Tibial artery (tissue), 4 donors: ENCODE measurements at places on chromosomes 7 and 10.

GRCh38 chr7:92835851-92836488 is 403 bp downstream of the CDK6 start:
- peak; percentile 21 for DNase-seq

GRCh38 chr7:149075286-149075685 is 15.2 kb downstream of the ZNF786 start:
- DNase-seq = no peak

DNA sequence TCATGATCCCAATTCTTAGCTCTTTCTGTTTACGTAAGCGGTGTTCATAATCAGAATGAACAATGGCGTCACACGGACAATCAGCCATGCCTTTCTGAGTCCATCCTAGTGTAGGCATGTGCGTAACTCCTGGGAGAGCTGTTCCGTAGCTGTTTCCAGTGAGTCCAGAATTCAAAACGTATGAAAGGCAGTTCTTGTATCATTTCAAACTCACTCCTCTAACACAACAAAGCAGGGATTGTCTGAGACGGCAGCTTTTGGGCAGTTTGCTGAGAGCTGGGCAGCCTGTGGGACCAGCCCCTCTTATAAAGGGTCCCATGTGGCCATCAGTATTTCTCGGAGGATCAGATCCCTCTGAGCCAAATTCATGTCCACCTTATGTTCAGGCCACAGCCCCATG is 43.4 kb downstream of the PSPH start:
- DNase-seq = no peak

DNA sequence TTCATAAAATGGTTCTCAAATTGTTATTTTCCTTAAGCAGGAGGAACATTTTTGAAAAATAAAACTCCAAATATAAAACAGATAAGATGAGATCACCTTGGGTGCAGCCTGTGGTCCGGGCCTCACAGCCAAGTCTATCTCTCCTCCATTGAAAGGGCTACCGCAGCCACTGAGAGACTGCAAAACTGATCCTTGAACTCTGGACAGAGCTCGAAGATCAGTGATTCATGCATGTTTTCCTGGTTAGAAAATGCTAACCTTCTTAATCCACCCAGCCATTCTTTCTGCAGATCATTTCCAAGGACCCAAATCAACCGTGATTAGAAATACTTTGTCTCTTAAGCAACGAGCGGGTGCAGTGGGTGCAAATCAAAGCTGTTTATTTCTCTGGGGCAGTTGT is 378.8 kb downstream of the PLXDC2 start:
- no peak for DNase-seq

DNA sequence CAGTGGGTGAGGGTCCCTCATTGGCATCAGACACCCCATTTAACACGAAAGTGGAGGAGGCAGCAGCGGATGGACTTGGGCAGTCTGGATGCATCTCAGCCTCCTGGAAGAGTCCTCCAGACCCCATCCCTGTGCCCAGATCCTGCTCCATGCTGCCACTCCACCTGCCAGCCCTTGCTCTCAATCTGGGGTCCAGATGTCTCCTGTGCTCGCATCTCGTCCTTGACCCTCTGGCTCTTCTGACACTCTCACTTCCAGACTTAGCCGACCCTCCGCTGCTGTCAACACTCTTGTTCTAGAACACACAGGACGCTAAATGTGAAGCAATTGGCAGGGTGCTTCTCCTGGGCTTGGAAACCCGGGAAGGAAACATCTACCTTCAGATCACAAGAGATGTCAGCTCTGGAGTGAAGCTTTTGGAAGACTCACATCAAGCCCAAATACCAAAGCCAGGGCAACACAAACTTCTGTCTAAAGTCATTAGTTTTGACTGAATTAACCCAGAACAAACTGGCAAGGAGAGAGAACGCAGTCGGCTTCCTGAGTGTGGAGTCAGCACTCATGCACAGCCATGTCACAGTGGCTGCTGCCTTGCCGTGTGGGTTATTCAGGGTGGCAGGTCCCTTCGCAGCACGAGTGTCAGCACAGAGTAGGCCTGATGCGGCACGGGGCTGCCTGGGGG is 379.1 kb downstream of the TCERG1L start:
- DNase-seq = no peak

GRCh38 chr7:33632840-33633525 is 272.4 kb upstream of the BMPER start:
- DNase-seq = no peak

DNA sequence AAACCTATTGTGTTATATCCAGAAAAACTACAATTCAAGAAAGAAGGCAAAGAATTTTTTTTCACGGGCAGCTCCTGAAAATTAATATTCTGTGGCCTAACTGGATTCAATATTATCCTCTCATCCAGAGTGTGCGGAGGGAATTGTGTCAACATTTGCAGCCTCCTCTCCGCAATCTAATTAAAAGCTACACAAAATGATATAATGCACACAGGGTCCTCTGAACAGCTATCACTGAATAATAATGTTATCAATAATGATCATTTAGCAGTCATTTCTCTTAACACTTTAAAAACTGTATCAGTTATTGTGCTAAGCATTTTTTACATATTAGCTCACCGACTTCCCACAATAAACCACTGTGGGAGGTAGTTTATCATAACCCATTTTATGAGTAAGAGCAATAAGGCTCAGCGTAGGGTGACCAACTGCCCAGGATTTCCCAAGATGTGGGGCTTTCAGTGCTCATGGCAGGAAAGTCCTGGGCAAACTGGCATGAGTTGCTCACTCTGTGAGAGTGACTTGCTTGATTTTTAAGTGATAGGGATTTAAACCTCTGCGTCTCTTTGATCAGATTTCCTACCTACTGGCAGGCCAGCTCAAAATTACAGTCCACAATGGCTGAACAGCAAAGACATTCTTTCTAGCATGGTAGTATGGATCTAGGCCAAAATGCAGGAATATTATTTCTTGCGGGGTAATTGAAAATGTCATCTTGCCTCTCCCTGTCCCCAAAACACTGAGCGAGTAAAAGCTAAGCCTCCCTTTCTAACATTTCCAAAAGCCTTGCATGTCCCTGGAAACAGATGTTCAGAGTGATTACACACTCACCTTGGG is 65.7 kb downstream of the AOAH start:
- no peak for DNase-seq

GRCh38 chr10:95716466-95716865 is 22.7 kb upstream of the TCTN3 start:
- peak; percentile 32 for DNase-seq

DNA sequence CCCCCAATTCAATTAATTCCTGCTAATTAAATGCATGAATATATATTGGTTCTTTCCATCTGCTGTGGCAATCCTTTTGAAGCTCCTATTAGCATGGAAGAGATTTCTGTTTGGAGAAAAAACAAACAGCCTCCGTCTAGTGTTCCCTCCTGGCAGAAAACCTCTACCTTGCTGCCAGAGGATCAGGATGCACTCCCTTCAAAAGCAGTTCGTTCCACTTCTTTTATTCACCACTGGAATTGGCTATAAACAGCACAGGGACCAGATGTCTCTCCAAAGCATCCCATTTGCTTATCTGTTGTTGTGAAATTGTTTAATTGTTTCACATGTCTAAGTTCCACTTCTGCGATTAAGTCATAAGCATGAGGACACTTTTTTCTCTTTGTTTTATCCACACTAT is 77.8 kb upstream of the PTN start:
- DNase-seq = peak; percentile 69

GRCh38 chr10:21508706-21509331 is 16.7 kb downstream of the SKIDA1 start:
- DNase-seq = no peak

GRCh38 chr10:63522277-63522687 is 1.1 kb downstream of the REEP3 start:
- DNase-seq = no peak

GRCh38 chr10:43044448-43044921 is 32.4 kb upstream of the RET start:
- DNase-seq = peak; percentile 54

- DNase-seq = no peak
These were observed 207.3 kb downstream of the KIAA1217 start for GRCh38 chr10:24416248-24416647.

DNA sequence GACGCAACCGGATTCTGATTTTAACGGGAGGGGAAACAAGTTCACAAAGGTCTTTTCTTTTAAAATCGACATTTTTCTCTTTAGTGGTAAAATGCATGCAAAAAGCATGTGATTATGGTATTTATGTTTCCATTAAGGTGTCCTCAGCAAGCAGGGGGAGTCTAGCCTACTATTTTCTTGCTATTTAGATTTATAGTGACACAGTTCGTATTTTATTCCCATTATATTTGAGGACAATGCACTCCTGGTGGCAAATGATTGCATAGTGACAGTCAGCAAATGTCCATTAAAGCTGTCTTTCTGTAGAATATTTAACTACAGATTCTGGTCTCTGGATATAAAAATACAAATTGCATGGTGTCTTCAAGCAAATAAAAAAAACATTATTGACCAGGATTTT is 554.2 kb downstream of the PARD3 start:
- DNase-seq = no peak

GRCh38 chr7:137670222-137671064 is 176.3 kb downstream of the DGKI start:
- no peak for DNase-seq

- no peak for DNase-seq
These were observed 52.5 kb downstream of the ADRA2A start for GRCh38 chr10:111129363-111129762.

DNA sequence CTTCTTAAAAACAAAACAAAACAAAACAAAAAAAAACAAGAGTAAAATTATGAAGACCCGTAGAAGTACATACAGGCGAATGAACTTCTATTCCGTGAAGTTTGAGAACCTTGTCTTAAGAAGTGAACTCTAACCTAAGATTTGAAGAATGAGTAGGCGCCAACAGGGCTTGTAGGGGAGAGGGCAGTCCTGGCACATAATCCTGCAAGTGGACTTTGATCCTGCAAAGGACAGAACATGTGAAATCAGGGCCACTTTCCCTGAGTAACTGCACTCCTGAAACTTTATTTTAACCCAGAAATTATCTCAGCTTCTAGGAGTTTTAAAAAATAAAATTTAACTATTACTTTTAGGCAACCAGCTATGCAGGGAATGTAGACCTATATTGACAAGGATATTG is 62.0 kb downstream of the GNAT3 start:
- no peak for DNase-seq

DNA sequence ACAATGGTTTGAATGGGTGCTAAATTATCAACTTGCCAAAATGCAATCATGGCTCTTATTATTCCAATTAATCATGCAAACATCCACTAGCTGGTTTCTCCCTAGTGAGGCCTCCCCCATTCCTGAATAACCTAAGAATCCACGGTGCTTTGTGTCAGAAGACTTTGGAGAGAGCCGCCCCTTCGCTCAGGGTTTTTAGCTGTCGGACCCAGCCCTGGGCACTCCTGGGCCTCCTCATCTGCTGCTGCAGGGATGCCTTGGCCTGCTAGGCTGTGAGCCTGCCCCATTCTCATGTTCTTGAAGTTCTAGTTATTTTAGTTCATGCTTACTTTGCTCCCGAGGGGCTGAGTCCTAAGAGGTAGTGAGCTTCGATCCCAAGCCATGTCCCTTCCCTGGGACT is 34.1 kb upstream of the SFRP5 start:
- no peak for DNase-seq

- DNase-seq = peak; percentile 60
These were observed 46.8 kb downstream of the HIPK2 start for GRCh38 chr7:139730746-139731612.

- no peak for DNase-seq
These were observed 581.2 kb downstream of the SUGCT start for GRCh38 chr7:40716052-40716451.

- DNase-seq = no peak
These were observed 573.1 kb upstream of the FOXK1 start for GRCh38 chr7:4108951-4109350.

- DNase-seq = no peak
These were observed 185.0 kb downstream of the CREB5 start for GRCh38 chr7:28597284-28597683.

DNA sequence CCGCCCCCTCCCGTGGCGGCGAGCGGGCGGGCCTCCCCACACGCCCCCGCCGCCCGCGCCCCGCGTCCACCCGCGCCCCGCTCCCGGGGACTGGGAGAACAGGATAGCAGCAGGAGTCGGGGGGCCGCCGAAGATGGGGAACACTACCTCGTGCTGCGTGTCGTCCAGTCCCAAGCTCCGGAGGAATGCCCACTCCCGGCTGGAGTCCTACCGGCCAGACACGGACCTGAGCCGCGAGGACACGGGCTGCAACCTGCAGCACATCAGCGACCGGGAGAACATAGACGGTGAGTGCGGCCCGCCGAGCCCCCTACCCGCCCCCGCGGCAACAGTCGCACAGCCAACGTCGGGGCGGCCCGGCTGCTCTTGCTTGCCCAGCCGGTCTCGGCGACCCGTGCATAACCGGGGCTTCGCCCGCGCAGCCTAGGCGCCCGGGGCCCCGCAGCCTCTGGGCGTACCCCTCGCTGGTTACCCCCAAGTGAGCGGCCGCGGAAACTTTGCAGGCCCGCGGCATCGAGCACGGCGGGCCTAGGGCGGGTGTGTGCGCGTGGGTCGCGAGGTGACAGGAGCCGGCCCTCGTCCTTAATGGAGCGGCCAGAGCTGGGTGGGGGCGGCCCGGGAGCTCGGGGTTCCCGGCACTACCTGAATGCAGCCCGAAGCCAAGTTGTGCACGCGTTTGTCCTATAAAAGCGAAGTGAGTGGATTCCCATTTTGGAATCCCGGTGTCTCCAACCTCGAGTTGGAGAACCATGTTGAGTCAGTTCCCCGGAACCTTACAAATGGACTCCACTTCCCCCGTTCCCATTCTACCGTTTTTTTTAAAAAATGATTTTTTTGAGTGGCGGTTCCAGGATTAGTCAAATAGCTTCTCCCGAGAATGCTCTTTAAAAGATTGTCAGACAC is 863 bp downstream of the CCNY start:
- DNase-seq = peak; percentile 68

- DNase-seq = no peak
These were observed 19.6 kb upstream of the SMNDC1 start for GRCh38 chr10:110324201-110324804.

- DNase-seq = no peak
These were observed 9.5 kb downstream of the HIPK2 start for GRCh38 chr7:139768249-139768824.

- no peak for DNase-seq
These were observed 113.6 kb downstream of the TBXAS1 start for GRCh38 chr7:139942636-139943035.

GRCh38 chr10:31694126-31694685 is 234.4 kb downstream of the ARHGAP12 start:
- DNase-seq = no peak

- DNase-seq = no peak
These were observed 48.1 kb upstream of the PLEKHA1 start for GRCh38 chr10:122326385-122326784.

GRCh38 chr7:26376175-26376917 is 84.7 kb downstream of the SNX10 start:
- no peak for DNase-seq

DNA sequence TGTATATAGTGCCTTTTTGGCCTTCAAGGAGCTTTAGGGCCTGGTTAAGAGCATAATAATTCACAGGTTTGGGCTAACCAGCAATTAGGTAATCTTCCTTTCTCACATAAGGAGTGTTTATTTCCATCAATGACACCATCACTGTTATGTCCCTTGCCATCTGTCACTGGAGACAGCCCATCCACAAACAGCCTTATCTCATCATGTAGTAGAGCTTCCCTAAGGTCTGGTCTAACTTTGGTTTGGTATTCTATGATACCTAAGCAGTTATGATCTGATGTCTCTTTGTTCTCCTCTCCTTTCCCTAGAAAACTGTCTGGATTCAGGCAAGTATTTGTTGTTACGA is 26.4 kb downstream of the MAPK8 start:
- no peak for DNase-seq

GRCh38 chr7:1720326-1720725 is 50.2 kb downstream of the ELFN1 start:
- no peak for DNase-seq
